ENCODE measurements at places on chromosomes 12 and 14.

DNA sequence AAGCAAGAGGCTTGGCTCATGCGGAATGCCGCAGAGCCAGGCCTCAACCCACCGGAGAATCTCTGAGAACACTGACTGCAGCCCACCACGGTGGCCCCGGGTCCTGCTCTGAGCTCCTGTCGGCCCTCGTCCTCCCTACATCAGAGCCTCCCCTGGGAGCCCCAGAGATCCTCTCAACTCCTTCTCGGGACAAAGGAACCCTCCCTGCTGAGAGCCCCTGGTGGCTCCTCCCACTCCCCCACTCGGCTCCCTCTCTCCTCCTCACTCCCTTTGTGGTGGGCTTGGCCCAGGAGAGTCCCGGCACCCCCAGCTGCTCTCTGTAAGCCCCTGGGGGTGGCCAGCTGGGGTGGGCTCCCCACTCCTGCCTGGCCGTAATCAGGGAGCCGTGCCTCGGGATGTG, 11.1 kb upstream of the INF2 start:
- no peak for DNase-seq

DNA sequence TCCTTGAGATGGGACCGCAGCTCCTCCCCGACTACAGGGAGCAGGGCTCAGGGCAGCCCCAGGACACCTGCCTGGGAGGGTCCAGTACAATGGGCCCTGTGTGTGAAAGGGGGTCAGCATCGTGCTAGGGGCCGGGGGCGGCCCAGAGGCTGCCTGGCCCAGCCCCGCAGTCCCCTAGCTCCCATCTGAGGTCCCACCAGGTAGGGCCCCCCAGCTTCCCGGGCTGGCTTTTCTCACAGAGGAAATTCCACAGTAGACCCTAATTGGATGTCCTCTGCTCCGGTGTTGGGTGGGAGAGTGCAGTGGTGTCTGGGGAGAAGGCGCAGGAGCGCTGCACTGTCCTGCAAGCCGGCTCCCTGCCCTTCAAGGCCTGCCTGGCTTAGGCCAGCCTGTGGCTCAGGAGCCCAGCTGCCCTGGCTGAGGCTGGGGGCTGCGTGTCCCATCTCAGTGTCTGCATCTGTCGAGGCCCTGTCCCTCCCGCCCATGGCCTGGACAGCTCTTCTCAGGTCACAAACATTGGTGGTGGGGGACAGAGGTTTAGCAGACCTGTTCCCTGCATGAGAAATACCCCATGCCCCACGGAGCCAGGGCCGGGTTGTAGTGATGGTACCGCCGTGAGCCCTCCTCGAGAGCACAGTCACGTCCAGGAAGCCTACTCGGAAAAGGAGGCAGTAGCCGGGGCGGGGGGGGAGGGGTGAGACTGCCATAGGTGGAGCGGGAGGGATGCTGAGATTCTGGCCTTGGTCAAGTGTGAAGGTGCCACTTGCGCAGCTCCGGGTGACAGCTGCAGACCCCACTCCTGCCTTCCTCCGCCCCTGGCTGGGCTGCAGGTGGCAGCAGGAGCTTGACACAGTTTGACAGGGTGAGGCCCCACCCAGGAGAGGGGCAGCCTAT, 11.6 kb downstream of the HIP1R start:
- DNase-seq: no peak

DNA sequence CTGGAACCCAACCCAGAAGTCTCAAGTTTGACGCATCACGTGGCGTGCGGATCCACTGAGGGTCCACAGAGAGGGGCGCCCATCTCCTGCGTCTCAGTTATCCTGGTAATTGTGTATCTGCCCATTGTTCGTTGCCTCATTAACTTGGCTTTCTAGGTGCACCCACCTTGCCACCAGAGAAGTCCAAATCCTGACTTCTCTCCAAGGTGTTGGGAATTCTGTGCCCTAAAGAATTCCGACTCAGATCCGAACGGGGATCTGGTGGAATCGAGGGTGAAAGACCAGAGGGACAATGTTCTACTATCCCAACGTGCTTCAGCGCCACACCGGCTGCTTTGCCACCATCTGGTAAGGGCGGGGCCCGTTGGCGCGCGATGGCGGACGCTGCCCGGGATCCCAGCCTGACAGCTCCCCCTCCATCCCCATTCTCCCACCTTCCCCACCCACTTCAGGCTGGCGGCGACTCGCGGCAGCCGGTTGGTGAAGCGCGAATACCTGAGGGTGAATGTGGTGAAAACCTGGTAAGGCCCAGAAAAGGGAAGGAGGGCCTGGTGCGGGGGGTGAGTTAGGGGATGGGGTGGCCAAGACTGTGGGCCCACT, 481 bp downstream of the REC8 start:
- no peak for DNase-seq

- no peak for DNase-seq
These were observed 12.2 kb upstream of the TUBA1A start for GRCh38 chr12:49200919-49201594.

DNA sequence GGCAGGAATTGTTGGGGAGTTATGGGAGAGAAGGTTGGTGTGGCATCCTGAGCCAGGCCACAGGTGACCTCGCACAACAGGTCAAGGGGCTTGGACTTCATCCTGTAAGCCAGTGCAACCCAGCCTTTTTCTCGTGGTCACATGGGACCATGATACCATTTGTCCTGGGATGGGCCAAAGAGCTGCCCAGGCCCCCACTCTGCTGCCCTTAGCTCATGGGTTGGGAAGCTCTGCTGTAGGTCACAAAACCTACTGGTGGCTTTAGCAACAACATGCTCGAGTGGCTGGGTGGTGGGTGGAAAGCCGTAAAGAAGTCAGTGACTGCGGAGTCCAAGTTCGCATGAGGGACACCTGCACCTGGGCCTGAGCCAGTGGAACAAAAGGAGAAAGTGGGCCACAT, 4.6 kb downstream of the CLMN start:
- DNase-seq: no peak

- no peak for DNase-seq
These were observed 22.9 kb downstream of the NIN start for GRCh38 chr14:50808053-50808452.

GRCh38 chr14:52835122-52835903, 43.9 kb upstream of the GNPNAT1 start:
- DNase-seq: no peak

DNA sequence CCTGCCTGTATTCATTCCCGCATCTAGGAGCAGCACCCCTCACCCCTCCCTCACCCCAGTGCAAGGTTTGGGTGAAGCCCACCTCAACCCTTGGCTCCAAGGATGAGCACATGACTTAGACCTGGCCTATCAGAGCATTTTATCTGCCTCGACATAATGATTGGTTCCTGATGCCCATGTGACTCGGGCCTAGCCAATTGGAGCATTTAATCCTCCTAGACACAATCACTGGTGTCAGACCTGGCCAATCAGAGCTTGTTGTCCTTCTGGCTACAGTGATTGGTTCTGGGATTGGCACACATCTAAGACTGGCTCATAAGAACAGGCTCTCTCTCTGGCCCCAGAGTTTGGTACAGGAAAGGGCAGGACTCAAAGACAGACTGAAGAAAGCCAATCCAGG, 73.1 kb upstream of the MYL2 start:
- no peak for DNase-seq

- peak; percentile 62 for DNase-seq
These were observed 11.1 kb downstream of the KRT75 start for GRCh38 chr12:52423035-52423434.

DNA sequence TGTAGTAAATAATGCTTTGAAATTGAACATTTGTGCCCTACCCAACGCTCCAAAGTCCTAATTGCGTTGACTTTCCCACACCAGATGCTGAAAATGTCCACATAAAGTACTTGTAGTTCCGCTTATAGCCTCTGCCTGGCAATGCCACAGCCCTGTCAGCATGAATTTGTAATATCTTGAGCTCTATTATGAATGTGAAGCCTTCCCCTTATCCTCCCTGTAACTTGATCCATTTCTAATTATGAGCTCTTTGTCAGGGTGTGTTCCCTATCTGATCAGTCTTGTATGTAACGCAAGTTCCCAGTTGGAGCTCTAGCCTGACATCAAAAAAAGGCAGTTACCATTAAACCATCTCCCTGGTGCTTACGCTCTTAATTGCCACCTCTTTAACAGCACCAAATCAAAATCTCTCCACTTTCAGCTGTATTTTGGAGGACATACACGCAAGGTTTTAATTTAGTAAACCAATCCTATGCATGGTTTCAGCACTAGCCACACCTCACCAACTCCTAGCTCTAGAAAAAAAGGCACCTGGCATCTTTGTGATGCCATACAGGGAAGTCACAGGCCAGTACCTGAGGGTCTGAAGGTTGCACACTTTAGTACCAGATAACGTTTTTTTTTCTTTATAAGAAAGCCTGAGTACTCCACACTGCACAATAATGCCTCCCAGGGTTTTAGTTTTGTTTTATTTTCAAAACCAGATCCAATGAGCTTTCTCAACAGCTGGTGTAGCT, 69.3 kb downstream of the EEA1 start:
- no peak for DNase-seq

DNA sequence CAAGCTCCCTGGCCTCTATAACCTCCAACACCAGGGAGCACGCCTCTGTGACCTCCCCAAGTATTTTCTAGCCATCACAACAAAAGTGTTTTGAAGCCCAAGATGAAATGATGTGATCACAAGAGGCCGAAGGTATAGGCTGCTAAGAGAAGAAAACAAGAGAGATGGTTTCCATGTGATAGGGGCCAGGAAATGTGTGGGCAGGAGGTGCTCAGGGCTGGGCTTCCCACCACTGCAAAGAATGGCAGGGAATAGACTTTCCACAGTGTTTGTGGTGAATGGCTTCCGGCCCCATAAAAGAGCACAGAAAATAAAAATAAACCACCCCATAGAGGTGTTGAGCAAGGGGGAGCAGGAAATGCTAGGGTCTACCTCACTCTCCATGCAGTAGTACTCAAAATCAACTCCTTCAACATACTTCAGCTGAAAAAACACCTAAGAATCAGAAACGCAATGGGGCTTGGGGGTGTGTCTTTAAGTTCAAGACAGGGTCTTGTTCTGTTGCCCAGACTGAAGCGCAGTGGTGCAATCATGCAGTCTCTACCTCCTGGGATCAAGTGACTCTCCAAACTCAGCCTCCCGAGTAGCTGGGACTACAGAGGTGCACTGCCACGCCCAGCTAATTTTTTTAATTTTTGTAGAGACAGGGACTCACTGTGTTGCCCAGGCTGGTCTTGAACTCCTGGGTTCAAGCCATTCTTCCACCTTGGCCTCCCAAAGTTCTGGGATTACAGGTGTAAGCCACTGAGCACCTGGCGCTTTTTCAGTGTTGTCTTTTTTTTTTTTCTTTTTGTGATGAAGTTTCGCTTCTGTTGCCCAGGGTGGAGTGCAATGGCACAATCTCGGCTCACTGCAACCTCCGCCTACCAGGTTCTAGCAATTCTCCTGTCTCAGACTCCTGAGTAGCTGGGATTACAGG, 27.1 kb downstream of the DAD1 start:
- DNase-seq: no peak

DNA sequence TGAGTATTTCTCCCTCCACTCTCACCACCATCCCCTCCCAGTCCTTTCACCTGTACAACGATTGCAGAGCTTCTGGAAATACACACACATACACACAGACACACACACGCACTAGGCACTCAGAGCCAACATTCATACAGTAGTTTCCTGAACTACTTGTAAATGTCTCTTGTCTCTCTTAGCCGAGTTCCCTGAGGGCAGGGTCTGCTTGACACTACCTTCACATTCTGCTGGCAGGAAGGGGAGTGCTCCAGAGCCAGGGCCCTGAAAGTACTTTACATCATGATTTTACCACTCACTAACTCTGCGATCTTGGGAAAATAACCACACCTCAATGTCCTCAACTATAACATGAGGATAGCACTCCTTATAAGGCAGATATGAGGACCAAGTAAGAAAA, 82.7 kb downstream of the GAS2L3 start:
- no peak for DNase-seq

- no peak for DNase-seq
These were observed 3.1 kb downstream of the SINHCAF start for GRCh38 chr12:31322801-31323207.

- DNase-seq: no peak
These were observed 12.8 kb downstream of the CLSTN3 start for GRCh38 chr12:7142809-7143465.

- no peak for DNase-seq
These were observed 73.7 kb downstream of the PRIMA1 start for GRCh38 chr14:93714605-93715004.

DNA sequence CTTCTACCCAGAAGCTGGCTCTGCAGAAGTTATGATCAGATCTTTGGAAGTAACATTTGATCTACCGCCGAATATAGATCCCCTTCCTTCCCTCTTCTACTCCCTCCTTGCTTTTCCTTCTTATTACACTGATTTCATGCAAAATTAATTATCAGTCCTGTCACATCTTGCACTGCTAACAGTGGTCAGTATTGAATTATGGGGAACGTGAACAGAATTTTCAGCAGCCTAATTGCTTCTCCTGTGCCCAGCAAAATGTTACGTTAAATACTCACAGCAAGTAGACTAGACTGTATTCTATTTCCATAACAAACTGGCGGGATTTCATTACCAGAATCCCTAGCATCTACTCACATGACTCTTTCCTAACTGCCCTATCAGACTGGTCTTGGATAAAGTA, 596.9 kb downstream of the DIO2 start:
- no peak for DNase-seq

DNA sequence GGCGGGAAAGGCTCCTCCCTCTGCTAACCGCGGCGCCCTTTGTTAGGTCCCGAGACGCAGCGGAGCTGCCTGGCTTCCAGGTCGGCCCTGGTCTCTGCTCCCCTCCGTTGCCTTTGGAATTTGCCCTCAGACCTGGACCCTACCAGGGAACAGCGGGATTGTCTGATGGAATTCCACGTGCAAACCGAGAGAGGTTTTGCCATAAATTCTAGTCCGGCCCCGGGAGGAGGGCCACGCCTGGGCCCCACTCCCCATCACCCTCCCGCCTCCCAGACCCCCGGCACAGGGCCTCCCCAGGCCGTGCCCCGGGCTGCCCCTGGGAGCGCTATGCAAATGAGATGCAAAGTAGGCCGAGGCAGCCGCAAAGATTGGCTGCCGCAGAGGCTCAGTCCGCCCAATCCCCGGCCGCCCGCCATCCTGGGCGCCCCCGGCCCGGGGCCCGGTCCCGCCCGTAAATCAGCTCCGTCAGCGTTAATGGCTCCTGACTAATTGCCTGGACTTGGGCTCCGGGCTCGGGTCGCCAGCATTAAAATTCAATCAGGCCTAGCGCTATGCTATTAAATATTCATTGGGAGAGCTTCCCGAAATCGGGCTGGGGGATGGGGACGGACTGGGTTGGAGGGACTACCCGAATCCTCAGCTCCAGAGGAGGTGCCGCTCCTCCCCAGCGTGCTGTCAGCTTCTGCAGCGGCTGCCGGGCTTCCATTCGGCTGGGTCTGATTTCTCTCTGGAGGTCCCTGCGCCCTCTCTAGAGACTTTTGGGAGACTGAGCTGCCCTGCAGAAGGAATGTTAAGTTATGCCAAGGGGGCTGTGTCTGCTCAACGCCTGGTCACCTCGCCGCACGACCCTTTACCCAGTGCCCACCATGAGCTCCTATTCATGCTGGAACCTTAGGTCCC, 15.7 kb upstream of the FIGNL2 start:
- no peak for DNase-seq

DNA sequence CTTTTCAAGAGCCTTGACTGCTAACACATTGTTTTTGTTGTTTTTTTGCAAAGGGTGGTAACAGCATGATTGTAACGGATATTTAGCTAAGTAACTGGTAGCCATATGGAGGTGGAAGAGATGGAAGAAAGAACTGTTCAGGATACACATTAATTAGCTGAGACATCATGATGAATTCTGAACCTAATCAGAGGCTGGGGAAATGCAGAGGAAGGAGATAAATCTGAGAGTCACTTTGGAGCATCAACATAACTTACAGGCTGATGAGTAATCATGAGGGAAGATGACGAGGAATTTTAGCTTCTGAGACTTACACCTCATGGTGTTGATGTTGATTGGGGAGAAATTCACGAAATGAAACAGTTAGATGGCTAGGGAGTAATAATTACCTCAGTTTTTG, 62.3 kb downstream of the NIN start:
- no peak for DNase-seq
